ENCODE measurements at places on chromosomes 12 and 14.

DNA sequence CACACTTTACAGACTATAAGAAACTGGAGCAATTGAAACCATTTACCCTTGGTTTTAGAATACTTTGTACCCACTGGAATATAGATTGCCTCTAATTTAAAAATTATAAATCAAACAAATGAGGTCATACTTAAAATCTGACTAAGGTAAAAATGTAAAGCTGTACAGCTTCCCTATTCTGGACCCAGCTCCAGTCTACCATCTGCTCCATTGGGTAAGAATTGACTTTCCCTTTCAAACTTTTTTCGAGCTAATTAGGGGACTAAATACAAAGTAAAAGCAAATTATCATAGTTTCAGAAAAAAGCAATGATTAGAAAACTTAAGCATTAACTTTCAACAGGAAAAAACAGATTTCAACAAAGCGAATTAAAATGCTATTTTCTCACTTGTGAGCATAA lies 4.3 kb downstream of the KRR1 start:
- peaks cover 37% of the 10 kb centered on the region for H3K4me1 ChIP-seq
- no peak for DNase-seq
- no peak overlapping the region for H3K4me3 ChIP-seq
- no peaks in the 10 kb centered on the region for H3K27me3 ChIP-seq

GRCh38 chr12:96048393-96048969 lies 13.1 kb upstream of the LTA4H start:
- no peak overlapping the region for H3K27ac ChIP-seq
- no peak overlapping the region for H3K4me3 ChIP-seq
- DNase-seq = no peak
- H3K4me1 ChIP-seq = peaks cover 54% of the 10 kb centered on the region
- no peaks in the 10 kb centered on the region for H3K36me3 ChIP-seq

DNA sequence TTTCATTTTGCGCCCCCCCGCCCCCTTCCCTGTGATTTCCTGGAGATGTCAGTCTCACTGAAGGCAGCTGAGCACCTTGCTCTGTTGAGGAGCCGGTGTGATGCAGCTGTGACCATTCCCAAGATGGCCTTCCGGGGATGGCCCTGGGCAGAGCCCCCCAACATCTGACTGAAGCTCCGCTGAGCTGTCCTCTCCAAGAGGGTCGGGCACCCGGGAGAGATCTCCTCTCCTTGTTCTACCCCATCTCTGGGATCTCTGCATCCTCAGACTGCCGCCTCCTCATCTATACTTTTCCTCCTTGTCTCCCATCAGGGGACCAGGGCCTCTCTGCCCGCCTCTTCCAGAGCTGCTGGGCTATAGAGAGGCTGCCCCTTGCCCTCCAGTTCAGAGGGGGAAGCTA lies 965 bp upstream of the SMOC1 start:
- H3K27me3 ChIP-seq = peaks cover 52% of the 10 kb centered on the region
- H3K27ac ChIP-seq = no peak overlapping the region
- H3K4me3 ChIP-seq = no peak overlapping the region
- no peaks in the 10 kb centered on the region for H3K4me1 ChIP-seq
- no peaks in the 10 kb centered on the region for H3K36me3 ChIP-seq

DNA sequence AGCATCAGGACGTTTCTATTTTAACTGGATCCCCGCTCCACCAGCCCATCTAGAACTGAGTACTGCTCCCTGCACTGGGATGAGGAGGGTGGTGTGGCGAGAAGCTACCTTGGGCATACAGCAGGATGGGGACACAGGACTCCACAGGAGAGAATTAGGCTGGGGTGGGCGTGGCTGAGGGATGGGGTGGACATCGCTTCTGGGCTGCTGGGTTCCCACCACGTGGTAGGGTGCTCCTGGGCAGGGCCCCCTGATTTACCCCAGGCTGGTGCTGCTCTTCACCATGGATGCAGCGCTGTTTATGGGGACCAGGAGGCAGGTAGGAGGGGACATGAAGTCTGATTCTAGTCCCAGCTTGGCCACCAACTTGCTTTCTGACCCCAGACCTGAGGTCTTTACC lies 41.9 kb downstream of the VDR start:
- peaks cover 68% of the 10 kb centered on the region for H3K36me3 ChIP-seq
- no peak for DNase-seq
- H3K27ac ChIP-seq = peak overlapping the region; percentile 52
- peaks cover 77% of the 10 kb centered on the region for H3K4me1 ChIP-seq
- H3K4me3 ChIP-seq = no peak overlapping the region
- H3K27me3 ChIP-seq = no peaks in the 10 kb centered on the region

DNA sequence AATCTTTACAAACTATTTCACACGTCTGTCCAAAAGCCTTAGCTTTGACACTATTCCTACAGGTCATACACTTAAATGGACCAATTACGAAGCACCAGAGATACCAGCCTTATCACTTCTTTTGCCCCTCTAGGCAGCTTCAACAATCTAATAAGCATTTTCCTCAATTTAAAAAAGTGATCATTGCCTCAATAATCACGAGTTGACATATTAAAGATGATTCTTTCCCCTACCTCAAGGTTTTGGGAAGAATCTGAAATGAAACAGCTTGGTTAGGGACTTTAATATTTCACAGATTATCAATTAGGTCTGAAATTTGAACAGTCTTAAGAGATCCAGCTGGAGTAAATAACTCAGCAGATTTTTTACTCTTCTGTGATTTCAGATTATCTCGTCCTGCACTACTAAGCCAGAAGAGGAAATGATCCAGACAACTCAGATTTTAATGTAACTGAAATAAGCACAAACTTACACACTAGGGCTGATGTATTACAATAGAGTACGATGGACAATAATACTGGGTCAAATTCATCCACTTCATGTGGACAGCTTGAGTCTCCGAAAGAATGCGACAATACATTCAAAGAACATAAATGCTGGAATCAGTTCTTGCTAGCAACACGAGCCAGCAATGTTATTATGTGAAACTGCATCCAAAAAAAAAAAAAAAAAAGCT lies 15.9 kb downstream of the UBE2N start:
- no peaks in the 10 kb centered on the region for H3K27me3 ChIP-seq
- peak overlapping the region; percentile 51 for H3K27ac ChIP-seq
- H3K4me3 ChIP-seq = no peak overlapping the region
- no peak for DNase-seq
- H3K4me1 ChIP-seq = peaks cover 93% of the 10 kb centered on the region

DNA sequence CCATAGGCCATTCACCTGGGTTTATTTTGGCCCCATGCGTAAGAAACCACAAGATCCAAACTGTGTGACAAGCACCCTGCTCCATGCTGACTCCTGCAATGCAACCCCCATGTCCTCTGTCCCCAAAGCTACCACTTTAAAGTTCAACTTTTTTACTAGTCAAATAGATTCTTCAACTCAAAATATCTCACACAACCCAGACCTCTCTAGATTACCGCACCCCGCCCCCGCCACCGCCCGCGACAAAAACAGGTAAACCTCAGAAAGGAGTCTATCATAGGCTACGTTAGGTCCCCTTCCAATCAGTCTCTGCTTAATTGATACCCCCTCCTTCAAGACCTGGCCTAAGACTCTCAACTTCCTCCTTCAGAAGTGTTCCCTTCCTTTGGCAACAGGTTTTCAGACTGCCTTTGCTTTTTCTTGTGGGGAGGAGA lies 2.2 kb downstream of the ZFP36L1 start:
- H3K27me3 ChIP-seq = peaks cover 3% of the 10 kb centered on the region
- peaks cover 57% of the 10 kb centered on the region for H3K4me1 ChIP-seq
- H3K36me3 ChIP-seq = peaks cover 58% of the 10 kb centered on the region
- H3K4me3 ChIP-seq = peak overlapping the region; percentile 92

- H3K36me3 ChIP-seq = no peaks in the 10 kb centered on the region
- no peak overlapping the region for H3K27ac ChIP-seq
- no peak for DNase-seq
- H3K4me1 ChIP-seq = no peaks in the 10 kb centered on the region
- no peak overlapping the region for H3K4me3 ChIP-seq
Measured at GRCh38 chr12:129203456-129203855, 350.2 kb downstream of the GLT1D1 start.

GRCh38 chr14:75752907-75753594 lies 92.0 kb downstream of the TTLL5 start:
- peaks cover 28% of the 10 kb centered on the region for H3K36me3 ChIP-seq
- no peaks in the 10 kb centered on the region for H3K4me1 ChIP-seq
- no peaks in the 10 kb centered on the region for H3K27me3 ChIP-seq
- no peak for DNase-seq
- H3K4me3 ChIP-seq = no peak overlapping the region
- no peak overlapping the region for H3K27ac ChIP-seq

DNA sequence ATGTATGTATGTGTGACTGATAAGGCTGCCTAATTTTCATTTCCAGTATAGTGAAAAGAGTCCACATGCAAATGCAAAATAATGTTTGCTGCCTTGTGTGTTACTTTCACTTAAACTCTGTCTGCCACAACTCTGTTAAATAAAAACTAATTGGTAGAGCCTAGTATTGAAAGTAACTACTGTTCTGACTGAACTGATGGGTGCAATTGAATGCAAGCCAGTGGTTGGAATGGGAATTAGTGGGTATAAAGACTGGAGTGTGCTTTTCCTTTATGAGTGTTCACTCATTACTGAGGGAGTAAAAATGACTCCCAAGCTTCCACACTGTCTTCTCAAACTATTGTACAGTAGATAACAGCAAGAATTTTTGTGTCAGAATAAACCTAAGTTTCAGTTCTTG lies 571.0 kb downstream of the TMTC2 start:
- DNase-seq = no peak
- no peak overlapping the region for H3K4me3 ChIP-seq
- H3K27me3 ChIP-seq = no peaks in the 10 kb centered on the region
- H3K4me1 ChIP-seq = no peaks in the 10 kb centered on the region
- no peak overlapping the region for H3K27ac ChIP-seq

DNA sequence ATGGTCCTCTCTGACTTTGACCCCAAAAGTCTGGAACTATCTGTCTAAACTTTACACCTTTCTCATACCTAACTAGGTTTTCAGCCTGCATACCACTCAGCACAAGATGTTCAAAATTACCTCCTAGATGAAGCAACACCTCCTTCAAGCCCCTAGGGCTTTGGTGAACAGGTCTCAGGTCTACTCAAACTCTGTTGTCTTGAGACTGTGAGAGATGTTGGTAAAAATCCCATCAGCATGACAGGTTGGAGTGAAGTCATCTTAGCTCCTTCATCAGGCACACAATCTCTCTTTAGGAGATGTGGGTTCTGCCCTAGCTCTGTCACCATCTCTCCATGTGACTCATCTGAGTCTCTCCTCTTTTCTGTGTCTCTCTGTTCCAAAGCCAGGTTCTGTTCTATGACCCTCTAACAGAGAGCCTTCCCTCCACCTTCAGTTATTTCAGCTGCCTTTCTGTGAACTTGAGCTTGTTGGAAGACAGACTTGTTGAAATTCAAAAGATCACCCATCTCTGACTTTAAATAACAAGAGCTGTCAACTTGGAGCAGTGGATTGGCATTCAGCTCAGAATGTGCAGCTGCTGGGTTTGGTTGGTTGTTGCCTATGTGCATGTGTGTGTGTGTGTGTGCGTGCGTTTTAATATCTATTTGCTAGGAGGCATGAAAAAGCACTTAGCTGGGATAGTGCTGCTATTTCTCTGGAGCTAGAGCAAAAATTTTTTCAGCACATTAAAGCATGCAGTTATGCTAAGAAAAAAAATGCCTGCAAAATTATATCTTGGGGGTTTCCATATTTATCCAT lies 130.7 kb downstream of the CRACR2A start:
- no peaks in the 10 kb centered on the region for H3K27me3 ChIP-seq
- H3K4me3 ChIP-seq = no peak overlapping the region
- DNase-seq = no peak
- peak overlapping the region; percentile 4 for H3K27ac ChIP-seq

DNA sequence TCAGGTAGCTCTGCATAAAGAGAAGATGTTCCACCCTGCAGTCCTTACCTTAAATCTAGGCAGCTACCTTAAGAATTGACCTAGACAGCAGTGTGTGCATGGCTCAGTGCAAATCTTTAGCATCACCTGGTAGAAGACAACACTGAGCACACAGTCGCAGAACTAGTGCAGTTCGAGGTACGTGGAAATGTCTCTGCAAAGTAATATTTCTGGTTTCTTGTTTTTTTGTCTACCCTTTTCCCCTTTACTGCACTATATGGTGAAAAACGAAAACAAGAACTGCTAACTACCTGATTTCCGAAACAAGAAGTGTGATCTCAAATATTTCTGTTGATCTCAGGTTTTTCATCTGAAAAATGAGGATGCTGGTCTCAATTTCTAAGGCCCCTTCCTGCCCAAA lies 82.5 kb downstream of the ETV6 start:
- no peaks in the 10 kb centered on the region for H3K27me3 ChIP-seq
- H3K27ac ChIP-seq = peak overlapping the region; percentile 80
- DNase-seq = no peak
- peaks cover 15% of the 10 kb centered on the region for H3K36me3 ChIP-seq
- peaks cover 79% of the 10 kb centered on the region for H3K4me1 ChIP-seq

GRCh38 chr12:111303531-111303930 lies 65.4 kb downstream of the PHETA1 start:
- H3K27me3 ChIP-seq = peaks cover 7% of the 10 kb centered on the region
- no peaks in the 10 kb centered on the region for H3K4me1 ChIP-seq
- no peak overlapping the region for H3K27ac ChIP-seq
- no peak for DNase-seq
- no peak overlapping the region for H3K4me3 ChIP-seq
- peaks cover 15% of the 10 kb centered on the region for H3K36me3 ChIP-seq

GRCh38 chr12:29171421-29172258 lies 22.6 kb downstream of the FAR2 start:
- H3K36me3 ChIP-seq = no peaks in the 10 kb centered on the region
- no peak for DNase-seq
- H3K4me3 ChIP-seq = no peak overlapping the region
- no peaks in the 10 kb centered on the region for H3K27me3 ChIP-seq
- peaks cover 2% of the 10 kb centered on the region for H3K4me1 ChIP-seq

DNA sequence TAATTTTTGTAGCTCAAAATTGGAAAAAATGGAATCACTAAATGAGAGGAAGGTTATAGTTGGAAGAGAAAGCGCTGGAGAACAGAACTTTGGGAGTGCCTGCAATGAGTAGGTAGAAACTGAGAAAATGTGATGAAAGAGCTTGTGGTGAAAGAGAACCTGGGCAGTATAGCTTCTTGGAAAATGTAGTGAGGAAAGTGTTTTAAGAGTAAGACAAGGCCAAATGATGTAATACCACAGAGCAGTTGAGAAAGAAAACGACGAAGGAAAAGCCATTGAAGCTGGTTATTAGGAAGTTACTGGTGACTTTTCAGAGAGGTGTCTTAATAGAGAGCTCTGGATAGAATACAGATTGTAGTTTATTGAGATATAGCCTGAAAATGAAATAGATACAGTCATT lies 255.3 kb downstream of the AEBP2 start:
- H3K4me3 ChIP-seq = no peak overlapping the region
- peaks cover 20% of the 10 kb centered on the region for H3K4me1 ChIP-seq
- H3K36me3 ChIP-seq = no peaks in the 10 kb centered on the region
- H3K27me3 ChIP-seq = no peaks in the 10 kb centered on the region

- no peak for DNase-seq
- H3K27ac ChIP-seq = no peak overlapping the region
- peaks cover 16% of the 10 kb centered on the region for H3K27me3 ChIP-seq
Measured at GRCh38 chr14:103088921-103089320, 4.9 kb downstream of the LBHD2 start.

DNA sequence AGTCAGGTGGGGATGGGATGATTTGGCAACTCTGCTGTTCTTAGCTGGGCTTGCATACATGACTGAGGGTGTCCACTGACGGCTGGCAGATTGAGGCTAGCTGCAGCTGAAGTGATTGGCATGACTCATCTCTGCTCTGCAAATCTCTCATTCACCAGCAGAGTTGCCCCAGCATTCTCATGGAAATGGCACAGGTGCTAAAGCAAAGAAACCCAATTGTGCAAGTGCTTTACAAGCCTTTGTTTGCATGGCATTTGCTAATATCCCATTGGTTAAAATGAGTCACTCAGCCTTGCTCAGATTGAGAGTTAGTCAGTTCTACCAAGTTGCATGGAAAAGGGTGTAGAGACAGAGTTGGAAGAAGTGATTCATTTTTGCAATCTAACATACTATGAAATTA lies 389.7 kb upstream of the FAR2 start:
- H3K27ac ChIP-seq = no peak overlapping the region
- H3K36me3 ChIP-seq = no peaks in the 10 kb centered on the region
- no peak for DNase-seq
- H3K4me1 ChIP-seq = peaks cover 2% of the 10 kb centered on the region

Measured in activated naive CD8-positive, alpha-beta T cell treated with anti-CD3 and anti-CD28 coated beads, Interleukin-2, amount 50 U/mL, for 24 hours (primary cell).